A549 (cell line): ENCODE measurements at places on chromosomes 2 and 18. TPM values are rescaled to one million over a fixed set of nuclear protein-coding genes. Genes with fewer than 3 reads are reported as not detected.

GRCh38 chr2:50006327-50006726, 852.0 kb upstream of the FSHR start:
- DNase-seq: no peak

The TBR1 gene
- polyA plus RNA-seq: 0.07 to 0.09 TPM (median 0.09 TPM) in 3 replicates

- DNase-seq: no peak
Measured at GRCh38 chr2:182132605-182133004, 147.0 kb downstream of the PPP1R1C start.

The PLB1 gene
- polyA plus RNA-seq: 0.81 to 1.4 TPM (median 1.2 TPM) in 3 replicates

DNA sequence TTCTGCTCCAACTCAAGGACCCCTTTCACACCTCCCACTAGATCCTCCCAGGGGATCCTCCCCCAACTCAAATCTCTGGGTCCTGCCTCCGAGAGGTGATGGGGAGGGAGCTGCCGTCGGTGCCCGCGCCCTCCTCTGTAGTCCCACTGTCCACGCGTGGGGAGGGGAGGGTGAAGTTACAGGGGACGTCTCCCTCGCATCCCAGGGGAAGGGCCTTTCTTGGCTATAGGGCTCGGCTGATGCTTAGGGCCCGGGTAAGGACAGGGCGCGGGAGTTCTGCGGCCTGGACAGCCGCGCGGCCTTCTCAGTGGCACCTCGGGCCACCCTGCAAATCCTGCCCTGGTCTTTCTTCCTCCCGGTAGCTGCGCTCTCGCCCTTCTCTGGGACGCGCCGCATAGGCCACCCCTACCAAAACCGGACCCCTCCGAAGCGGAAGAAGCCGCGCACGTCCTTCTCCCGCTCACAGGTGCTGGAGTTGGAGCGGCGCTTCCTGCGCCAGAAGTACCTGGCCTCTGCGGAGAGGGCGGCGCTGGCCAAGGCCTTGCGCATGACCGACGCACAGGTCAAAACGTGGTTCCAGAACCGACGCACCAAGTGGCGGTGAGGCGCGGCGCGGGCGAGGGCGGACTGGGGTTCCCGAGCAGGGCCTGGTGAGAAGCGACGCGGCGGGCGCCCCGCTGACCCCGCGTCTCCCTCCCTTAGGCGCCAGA, 1.2 kb downstream of the TLX2 start:
- no peak for DNase-seq

The PPP4R1 gene
- polyA plus RNA-seq: 40.1 to 46.1 TPM (median 41.5 TPM) in 3 replicates

GRCh38 chr18:961644-962355, 57.1 kb downstream of the ADCYAP1 start:
- DNase-seq: peak; percentile 14

The ITSN2 gene
- 19.4 to 21.4 TPM (median 19.8 TPM) in 3 replicates for polyA plus RNA-seq

The DSG2 gene
- 35.9 to 40.0 TPM (median 38.7 TPM) in 3 replicates for polyA plus RNA-seq

The THSD7B gene
- not detected in 3 replicates for polyA plus RNA-seq

GRCh38 chr2:213150315-213151097, 906 bp downstream of the IKZF2 start:
- DNase-seq: no peak

The CRYGC gene
- not detected in 3 replicates for polyA plus RNA-seq
